Left lobe of liver (tissue), 2 donors: ENCODE measurements at places on chromosomes 16 and 17. TPM values are rescaled to one million over a fixed set of nuclear protein-coding genes. Genes with fewer than 3 reads are reported as not detected.
A peak's percentile ranks its signal among the peaks of the same experiment; 100 is the strongest.

DNA sequence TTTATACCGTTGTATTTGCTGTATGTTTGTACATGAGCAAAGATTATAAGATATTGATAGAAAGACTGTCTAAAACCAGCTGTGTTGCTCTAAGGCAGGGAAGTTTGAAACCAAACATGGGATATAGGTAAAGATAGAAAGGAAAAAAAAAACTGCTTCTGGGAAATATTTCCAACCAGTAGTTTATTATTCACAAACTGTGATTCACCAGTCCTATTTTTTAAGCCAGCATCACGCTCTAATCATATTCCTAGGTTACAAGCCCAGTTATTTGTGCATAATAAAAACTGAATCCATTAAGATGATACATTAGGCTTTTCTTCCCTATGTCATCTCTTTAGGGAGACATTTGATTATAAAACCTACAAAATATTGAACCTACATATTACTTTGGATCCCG, 4.0 kb downstream of the ERN1 start:
- no peak for DNase-seq

DNA sequence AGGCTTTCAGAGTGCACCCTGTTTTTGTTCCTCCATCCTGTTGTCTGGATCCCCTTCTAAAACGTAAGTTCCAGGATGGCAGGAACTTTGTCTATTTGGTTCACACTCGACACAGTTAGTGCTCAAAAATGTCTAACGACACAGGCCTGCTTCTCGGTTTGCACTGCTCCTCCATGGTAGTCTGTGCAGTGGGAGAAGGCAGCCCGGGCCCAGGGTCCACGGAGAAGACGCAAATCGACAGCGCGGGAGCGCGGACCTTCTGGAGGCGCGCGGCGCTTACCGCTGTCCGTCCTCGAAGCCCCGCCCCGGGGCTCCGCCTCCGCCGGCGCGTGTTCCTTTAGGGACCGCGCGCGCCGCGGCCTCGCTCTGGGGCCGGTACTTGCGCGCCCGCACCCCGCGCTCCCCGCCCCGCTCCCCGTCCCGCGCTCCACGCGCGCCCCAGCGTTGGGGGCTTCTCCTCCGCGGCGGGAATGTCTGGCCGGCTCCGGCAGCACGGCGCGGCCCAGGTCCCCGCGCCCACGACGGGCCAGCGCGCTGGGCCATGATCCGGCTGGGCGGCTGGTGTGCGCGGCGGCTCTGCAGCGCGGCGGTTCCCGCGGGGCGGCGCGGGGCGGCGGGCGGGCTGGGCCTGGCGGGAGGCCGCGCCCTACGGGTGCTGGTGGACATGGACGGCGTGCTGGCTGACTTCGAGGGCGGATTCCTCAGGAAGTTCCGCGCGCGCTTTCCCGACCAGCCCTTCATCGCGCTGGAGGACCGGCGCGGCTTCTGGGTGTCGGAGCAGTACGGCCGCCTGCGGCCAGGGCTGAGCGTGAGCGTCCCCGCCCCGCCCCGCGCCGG, at the start of gene NT5M:
Gene NT5M, plus strand, starts transcription at position 364 of the 837 bp plus-strand sequence. Its CDS starts 178 bp downstream, at position 542.
- DNase-seq: peak; percentile 80

DNA sequence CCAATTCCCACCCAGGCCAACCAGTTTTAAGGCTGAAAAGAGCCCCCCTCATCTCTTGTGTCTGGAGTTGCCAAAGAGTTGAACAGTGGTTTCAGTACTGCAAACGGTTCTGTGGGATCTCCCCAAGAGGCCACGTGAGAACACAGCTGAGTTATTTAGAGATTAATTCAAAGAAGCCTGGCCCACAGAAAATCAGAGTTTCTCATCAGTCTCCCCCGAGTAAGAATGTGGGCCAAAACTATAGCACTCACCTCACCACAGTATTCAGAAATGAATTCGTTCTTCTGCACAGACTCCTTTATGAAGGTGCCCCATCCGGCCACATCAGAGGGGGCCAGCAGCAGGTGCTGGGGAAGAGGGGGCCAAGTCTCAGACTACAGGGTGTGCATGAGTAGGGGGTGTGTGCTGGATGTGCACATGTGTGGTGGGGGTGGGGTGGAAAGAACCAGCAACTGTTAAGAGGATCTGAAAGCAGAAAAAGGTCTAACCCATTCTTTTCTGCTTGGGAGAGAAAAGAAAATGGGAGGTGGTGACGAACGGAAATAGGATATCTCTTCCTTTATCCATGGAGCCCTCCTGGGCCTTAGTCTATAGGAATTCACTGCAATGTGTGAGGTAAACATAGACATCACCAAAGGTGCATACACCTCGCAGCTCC, 22.6 kb downstream of the CNTNAP1 start:
- DNase-seq: no peak

DNA sequence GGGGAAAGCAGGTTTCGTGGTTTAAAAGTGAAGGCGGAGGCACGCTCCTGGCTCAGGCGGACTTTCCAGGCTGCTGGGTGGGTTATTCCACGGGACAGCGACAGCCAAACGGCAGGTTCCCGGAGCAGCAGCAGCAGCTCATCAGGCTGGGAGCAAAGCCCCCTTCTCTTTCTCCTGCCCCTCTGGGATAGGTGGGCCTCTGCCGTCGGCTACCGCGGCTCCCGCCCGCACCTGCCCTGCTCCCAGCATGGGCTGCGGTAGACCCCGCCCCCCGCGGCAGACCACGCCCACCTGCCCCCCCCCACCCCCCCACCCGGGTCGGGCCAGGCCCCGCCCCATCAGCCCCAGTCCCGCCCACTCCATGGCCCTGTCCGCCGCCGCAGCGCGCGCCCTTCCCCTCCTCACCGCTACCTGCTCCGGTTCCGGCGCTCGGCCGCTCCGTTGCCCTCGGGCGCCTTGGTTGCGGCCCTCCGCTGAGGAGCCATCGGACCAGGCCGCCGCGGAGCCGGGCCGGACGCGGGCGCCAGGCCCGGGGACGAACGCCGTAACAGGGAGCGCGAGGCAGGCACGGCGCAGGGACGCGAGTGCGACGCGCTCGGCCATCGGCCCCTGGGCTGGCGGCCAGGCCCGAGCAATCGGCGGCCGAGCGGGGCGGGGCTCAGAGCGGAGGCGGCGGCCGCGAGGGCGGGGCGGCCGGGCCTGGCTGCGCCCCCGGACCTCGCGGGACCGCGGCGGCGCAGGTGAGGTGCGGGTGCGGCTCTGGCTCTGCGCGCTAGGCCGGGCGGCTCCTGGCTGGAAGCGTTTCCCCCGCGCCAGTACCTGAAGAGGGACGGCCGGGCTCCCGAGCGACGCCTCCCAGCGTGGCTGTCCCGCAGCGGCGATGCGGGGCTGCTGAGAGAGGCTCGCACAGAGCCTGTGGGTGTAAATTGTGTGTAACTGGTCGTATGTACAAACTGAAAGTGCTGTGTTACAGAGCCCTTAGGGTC, at the start of the genes HEXD and OGFOD3:
Gene HEXD, plus strand, starts transcription at position 347 of the 986 bp plus-strand sequence. CDS start 1,453 bp downstream, outside the sequence.
Gene OGFOD3, minus strand, starts transcription at position 586 of the 986 bp plus-strand sequence. Its CDS starts 101 bp downstream, at position 485.
- DNase-seq: peak; percentile 90

DNA sequence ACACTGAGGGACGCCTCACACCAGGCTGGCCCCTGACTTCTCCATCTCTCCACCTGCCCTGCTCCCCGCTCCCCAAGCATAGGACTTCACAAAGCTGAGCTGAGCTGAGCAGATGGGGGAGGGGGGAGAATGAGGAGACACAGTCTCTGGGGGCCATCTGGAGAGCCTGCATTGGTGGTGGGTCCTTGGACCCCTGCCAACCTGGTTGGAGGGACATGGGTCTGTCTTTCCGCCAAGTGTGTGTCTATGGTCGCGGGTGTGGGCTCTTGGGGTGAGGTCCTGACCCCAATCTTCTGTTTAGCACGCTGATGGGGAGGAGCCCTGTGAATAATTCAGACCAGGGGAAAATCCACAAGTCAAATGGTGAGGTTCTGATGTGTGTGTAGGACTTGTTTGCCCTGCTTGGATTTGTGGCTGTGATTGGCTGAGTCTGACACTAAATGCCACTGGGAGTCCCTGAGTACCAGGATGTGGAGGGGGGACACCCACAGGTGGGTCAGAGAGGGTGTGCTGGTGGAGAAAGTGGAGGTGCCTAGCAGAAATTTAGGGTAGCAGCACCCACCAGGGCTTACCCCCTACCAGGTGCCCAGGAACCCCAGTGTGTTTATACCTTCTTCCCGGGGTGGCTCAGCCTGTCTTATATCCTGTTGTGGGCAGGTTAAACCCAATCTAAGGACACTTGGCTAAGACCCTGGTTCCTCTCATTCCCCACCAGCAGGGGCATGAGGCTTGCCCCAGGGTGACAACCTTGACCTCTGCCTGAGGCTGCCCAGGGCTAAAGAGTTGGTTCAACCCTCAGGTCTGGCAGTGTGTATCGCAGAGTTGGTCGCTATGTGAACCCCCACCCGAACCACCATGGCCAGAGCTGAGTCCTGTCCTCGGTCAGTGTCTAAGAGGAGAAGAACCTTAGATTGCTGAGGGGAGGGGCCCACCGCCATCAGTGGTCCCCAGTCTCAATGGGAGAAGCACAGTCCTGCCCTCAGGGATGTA, 2.1 kb downstream of the FMNL1 start:
- DNase-seq: no peak

DNA sequence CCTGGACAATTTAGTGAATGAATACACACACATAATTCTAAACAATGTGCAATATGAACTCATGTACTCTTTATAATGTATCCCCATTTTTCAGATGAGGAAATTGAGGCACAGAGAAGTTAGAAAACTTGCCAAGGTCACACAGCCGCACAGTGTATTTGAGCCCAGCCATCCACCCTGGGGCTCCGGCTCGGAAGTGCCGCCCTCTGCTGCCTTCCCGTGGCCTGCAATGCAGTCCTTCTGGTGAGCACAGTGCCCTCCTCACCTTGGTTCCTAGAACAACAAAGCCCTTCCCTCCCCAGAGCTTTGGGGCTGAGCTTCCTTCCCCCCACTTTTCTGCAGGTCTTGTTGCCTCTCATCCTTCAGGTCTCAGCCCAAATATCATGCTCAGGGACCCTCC, 63.7 kb downstream of the C16orf78 start:
- DNase-seq: no peak

GRCh38 chr16:78065319-78065718, 34.1 kb upstream of the WWOX start:
- DNase-seq: no peak

- peak; percentile 60 for DNase-seq
Observed at GRCh38 chr16:23182206-23182678, 303 bp upstream of the SCNN1G start.

DNA sequence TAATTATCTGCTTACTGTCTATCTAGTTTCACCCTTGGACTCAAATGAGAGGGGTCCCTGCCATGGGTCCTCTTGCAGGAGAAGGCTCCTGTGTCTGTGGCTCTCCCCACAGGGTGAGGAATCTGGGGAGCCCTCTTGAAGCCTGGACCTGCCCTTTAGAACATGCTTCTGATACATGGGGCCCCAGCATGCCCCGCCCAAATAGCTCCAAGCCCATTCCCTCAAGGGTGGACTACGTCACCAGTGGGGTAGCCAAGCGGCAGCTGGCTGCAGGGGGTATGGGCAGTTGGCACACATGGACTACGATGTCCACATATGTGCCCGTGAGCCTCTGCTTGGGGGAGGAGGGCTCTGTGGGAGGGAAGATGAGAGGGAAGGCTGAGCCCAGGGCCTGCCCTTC, 39.3 kb downstream of the ARHGAP27 start:
- no peak for DNase-seq

DNA sequence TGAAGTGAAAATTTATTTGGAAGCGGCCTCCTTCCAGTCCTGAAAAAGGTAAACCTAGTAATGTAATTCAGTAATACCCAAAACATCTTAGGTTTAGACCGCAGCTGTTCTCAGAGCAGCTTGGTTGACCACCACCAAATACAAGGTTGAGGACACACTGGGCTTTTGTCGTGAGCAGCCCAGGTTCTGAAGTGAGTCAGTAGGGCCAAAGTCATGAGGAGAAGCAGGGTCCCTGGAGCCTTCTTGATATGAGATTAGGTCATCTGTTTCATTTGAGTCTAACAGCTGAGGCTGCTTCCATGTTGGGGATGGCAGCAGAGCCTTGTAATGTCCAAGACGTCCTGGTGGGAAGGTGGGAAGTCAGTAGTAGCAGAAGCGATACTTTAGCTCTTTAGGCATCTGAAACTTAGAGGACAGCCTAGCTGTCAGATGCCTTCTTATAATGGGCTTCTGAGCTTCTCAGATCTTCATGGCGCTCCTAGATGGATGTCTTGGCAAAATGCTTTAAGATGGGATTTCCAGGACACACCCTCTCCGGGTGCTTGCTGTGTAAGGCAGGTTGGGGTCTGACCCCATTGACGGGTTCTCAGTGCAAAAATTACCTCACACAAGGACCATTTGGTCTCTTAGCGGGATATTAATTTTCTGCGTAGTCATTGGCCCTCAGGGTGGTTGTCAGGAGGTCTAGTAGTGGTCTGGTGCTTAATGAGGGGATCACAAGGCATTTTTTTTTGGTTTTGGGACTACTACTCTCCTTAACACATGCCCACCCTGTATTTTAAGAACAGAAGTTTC, 2.4 kb downstream of the ALKBH5 start:
- DNase-seq: no peak

- peak; percentile 34 for DNase-seq
Observed at GRCh38 chr17:22278302-22279275, 586.3 kb downstream of the KCNJ18 start.

- DNase-seq: no peak
Observed at GRCh38 chr17:65820811-65821210, 259.4 kb upstream of the AXIN2 start.

- DNase-seq: no peak
Observed at GRCh38 chr16:17125671-17126070, 345.1 kb downstream of the XYLT1 start.

DNA sequence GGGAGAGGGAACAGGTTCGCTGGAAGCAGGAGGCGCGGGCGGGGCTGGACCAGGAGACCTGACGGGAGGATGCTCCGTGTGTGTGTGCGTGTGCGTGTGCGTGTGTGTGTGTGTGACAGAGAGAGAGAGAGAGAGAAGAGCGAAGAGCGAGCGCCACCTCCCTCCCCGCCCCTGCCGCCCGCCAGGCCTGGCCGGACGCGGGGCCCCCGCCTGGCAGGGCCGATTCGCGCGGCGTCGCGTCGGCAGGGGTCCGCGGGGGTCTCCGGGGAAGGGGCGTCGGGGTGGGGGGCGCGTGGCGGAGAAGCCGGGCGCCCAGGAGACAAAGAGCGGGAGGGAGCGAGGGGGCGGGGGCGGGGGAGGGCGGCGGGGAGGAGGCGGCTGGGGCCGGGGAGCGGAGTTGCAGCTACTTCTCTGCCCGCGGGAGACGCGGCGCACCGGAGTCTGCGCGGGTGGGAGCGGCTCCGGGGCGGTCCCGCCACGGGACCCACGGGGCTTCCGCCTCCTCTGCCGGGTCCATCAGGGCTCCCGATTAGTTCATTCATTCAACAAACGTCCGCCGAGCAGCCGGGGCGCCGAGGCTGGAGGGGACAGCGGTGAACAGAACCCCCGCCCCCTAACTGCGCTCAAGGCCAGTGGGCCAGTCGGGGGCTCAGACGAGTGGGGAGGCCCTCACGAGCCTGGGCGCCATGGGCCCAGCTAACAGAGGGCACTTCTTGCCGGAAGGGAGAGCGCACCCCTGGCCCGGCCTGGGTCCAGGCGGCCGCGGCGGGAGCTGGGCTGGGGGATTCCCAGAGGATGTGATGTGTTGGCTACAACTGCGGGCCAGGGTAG, at the start of gene SAMD14:
Gene SAMD14, minus strand, starts transcription at position 433 of the 831 bp plus-strand sequence. CDS start 5,201 bp downstream, outside the sequence.
- peak; percentile 46 for DNase-seq

The SLFN14 gene
- total RNA-seq: 0.05 TPM

The IRX5 gene
- 0.08 TPM for total RNA-seq

The PRSS27 gene
- total RNA-seq: 0.45 TPM

The KRT28 gene
- not detected for total RNA-seq

The CA5A gene
- total RNA-seq: 35.7 TPM

The G6PC1 gene
- 440 TPM for total RNA-seq
